Sigmoid colon (tissue), 7 donors: ENCODE measurements at places on chromosomes 2 and 18. TPM values are rescaled to one million over a fixed set of nuclear protein-coding genes. Genes with fewer than 3 reads are reported as not detected.

MYOM1 gene
- total RNA-seq, result 23.2 TPM

MAP3K19 gene
- not detected for total RNA-seq

GREB1L gene
- 6.9 TPM for total RNA-seq

C2orf80 gene
- total RNA-seq, result not detected

DLX1 gene
- total RNA-seq, result 0.27 TPM

LRRC30 gene
- total RNA-seq, result not detected

PROKR1 gene
- total RNA-seq, result not detected

CRYGA gene
- total RNA-seq, result not detected
